Left ventricle myocardium inferior (tissue), 1 donor: ENCODE measurements at places on chromosomes 2 and 18.
A peak's percentile ranks its signal among the peaks of the same experiment; 100 is the strongest.

GRCh38 chr2:17918789-17919188, 40.3 kb downstream of the KCNS3 start:
- DNase-seq = no peak
- no peak overlapping the region for H3K4me3 ChIP-seq
- H3K27ac ChIP-seq = no peak overlapping the region
- H3K36me3 ChIP-seq = no peaks in the 10 kb centered on the region

GRCh38 chr18:74115046-74115445, 32.6 kb downstream of the FBXO15 start:
- H3K27me3 ChIP-seq = peaks cover 8% of the 10 kb centered on the region
- no peak overlapping the region for H3K4me3 ChIP-seq
- DNase-seq = no peak

DNA sequence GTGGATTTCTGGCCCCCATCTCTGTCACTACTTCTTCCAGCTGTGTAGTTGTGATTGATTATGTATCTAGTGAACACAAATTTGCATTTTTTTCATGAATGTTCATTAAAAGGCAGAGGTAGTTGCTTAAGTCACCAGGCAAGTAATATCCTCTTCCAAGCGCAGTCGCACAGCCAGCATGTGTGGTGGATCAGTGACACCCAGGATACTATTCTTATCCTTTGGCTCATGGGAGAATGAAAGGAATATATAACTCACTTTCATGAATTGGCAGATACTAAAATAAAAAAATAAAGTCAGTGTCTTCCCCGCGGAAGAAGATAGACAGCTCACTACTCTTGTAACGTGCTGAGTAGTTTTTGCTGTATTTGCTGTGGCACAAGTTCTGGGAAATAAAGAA, 387.8 kb downstream of the CDH7 start:
- H3K36me3 ChIP-seq = no peaks in the 10 kb centered on the region
- no peak overlapping the region for H3K4me3 ChIP-seq
- peak; percentile 15 for DNase-seq
- no peaks in the 10 kb centered on the region for H3K27me3 ChIP-seq
- H3K27ac ChIP-seq = peak overlapping the region; percentile 9
- no peaks in the 10 kb centered on the region for H3K4me1 ChIP-seq

DNA sequence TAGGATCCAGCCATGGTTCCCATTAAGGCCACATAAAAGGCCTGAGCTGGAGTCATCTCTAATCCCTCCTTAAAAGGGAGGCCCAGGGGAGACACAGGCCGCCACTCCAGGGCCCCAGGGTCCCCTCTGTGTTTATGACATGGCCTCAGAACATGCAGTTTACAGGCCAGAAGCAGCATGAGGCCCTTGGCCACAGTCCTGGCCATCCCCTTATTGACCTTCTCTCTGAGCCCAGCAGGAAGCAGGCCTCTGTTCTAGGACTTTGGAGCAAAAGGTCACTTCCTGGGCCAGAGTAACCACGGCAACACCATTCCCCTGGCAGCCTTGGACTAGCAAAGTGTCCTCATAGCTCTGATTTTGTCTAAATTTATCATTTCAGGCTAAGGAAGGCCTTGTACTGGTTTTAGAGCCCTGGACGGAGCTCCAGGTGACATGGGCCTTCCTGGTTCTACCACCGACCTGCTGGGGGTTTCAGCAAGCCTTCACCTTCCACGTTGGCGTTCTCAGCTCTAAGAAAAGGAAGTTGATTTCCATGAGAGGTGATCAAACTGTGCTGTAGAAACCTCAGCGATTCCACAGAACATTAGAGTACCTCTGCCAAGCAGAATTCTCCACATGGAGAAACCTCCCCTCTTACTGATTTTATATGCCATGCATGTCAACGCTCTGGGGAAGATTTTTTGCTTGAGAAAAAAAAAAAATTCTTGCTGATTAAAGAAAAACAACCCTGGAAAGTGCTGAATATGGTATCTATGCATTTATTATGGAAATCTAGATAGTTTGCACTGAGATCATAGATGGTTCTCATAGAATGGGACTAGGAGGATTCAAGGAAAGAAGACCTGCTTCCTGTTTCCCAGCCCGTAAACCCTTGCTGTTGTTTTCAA, 53.7 kb downstream of the HS1BP3 start:
- H3K27me3 ChIP-seq = no peaks in the 10 kb centered on the region
- H3K4me3 ChIP-seq = no peak overlapping the region
- H3K27ac ChIP-seq = peak overlapping the region; percentile 92
- H3K4me1 ChIP-seq = peaks cover 80% of the 10 kb centered on the region
- peak; percentile 83 for DNase-seq
- no peaks in the 10 kb centered on the region for H3K36me3 ChIP-seq

DNA sequence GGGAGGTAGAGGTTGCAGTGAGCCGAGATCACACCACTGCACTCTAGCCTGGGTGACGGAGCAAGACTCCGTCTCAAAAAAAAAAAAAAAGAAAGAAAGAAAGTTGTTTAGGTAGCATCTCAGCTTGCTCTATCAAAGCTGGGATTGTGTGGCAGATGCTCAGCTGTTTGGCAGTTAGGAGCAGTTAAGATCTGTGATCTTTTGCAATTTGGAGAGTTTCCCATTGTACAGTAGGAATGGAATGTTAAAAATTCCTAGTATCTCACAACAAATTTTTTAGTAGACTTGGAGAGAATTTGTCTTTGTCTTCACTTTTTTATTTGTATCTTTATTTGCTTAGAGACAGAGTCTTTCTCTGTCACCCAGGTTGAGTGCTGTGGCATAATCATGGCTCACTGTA, 122.9 kb upstream of the UNC80 start:
- peaks cover 9% of the 10 kb centered on the region for H3K36me3 ChIP-seq
- no peaks in the 10 kb centered on the region for H3K27me3 ChIP-seq
- H3K27ac ChIP-seq = no peak overlapping the region
- DNase-seq = no peak
- no peaks in the 10 kb centered on the region for H3K4me1 ChIP-seq

- H3K27ac ChIP-seq = peak overlapping the region; percentile 96
- DNase-seq = peak; percentile 61
- peaks cover 100% of the 10 kb centered on the region for H3K4me1 ChIP-seq
Measured at GRCh38 chr2:96260387-96261260, 5.2 kb downstream of the TMEM127 start.

GRCh38 chr2:199756743-199757142, 94.2 kb downstream of the FTCDNL1 start:
- no peaks in the 10 kb centered on the region for H3K36me3 ChIP-seq
- peaks cover 8% of the 10 kb centered on the region for H3K4me1 ChIP-seq
- no peak overlapping the region for H3K4me3 ChIP-seq
- no peak overlapping the region for H3K27ac ChIP-seq

DNA sequence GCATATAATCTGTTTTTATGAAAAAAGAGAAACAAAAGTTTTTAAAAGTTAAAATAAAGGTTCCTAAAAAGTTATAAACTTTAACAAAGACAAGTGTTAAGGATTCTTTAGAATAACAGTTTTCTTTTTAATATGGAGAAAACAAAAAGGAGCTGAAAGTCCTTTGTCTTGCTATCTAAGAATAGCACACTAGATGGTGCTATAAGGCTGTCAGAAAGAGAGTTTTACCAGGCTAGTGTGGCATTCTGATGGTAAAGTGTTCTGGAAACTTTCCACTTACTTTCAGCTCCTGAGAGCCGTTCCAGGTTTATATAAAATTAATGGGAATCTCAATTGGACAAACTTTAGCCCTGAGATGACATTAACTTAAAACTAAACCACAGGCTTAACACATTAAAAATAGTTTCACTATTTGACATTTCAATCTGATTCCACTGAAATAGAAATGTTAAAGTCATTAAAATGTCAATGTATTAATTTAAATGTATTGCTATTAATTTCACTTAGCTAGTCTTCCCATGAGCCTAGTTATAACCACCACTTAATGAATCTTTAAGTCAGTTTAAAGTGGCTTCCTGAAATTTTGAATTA, 3.7 kb downstream of the FBXO48 start:
- H3K27me3 ChIP-seq = no peaks in the 10 kb centered on the region
- no peak overlapping the region for H3K27ac ChIP-seq
- DNase-seq = no peak
- peaks cover 31% of the 10 kb centered on the region for H3K4me1 ChIP-seq
- no peak overlapping the region for H3K4me3 ChIP-seq

GRCh38 chr2:232236200-232236599, 142.4 kb upstream of the ALPP start:
- H3K4me1 ChIP-seq = no peaks in the 10 kb centered on the region
- no peak overlapping the region for H3K27ac ChIP-seq
- no peak overlapping the region for H3K4me3 ChIP-seq
- DNase-seq = no peak
- peaks cover 24% of the 10 kb centered on the region for H3K36me3 ChIP-seq

- DNase-seq = no peak
- H3K27ac ChIP-seq = peak overlapping the region; percentile 95
- H3K4me3 ChIP-seq = no peak overlapping the region
- H3K4me1 ChIP-seq = peaks cover 100% of the 10 kb centered on the region
Measured at GRCh38 chr2:217906798-217907197, 96.0 kb downstream of the TNS1 start.

- H3K27ac ChIP-seq = peak overlapping the region; percentile 97
- peak; percentile 84 for DNase-seq
- H3K36me3 ChIP-seq = no peaks in the 10 kb centered on the region
- no peaks in the 10 kb centered on the region for H3K27me3 ChIP-seq
- peak overlapping the region; percentile 90 for H3K4me3 ChIP-seq
- peaks cover 59% of the 10 kb centered on the region for H3K4me1 ChIP-seq
Measured at GRCh38 chr2:164840930-164841718, 499 bp downstream of the COBLL1 start.

GRCh38 chr2:15302154-15302553, 259.0 kb downstream of the NBAS start:
- peaks cover 73% of the 10 kb centered on the region for H3K36me3 ChIP-seq
- H3K4me1 ChIP-seq = peaks cover 10% of the 10 kb centered on the region
- H3K27me3 ChIP-seq = no peaks in the 10 kb centered on the region
- H3K27ac ChIP-seq = no peak overlapping the region
- H3K4me3 ChIP-seq = no peak overlapping the region
- DNase-seq = no peak

DNA sequence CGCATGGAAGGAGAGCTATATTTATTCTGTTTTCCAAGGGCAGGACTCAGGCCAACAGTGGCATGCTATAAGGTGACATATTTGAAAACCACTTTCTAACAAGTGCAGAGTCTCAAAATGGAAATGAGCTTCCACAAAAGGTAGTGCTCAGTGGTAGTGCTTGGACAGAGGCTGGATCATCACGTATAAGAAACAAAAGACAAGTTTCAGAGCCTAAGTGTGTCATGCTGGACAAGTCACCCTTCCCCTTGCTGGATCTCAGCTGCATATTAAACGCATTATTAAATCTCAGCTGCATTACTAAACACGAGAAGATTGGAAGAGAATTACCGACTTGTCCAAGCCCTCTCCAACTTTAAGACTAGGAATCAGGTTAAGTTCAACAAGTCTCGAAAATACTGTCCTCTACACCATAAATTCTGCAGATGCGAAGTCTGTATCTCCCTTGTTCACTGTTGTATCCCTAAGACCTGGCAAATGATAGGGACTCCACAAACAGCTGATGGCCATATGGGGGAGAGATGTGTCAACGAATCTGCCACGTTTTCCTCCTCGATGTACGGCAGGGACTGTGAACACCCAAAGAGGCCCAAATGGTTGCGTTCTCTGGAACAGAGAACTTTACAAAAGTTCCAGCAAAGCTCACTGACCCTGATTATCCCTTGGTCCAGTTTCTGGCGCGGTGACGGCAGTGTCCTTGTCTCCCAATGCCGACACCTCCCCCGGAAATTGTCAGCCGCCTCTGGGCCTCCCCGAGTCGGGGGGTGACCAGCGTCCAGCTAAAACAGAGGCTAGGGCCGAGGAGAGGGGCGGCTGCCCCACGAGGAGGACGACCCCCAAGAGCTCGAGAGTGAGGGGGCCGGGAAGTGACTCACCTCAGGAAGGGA, 611 bp downstream of the NOL10 start:
- peak overlapping the region; percentile 93 for H3K27ac ChIP-seq
- H3K4me3 ChIP-seq = peak overlapping the region; percentile 91
- H3K4me1 ChIP-seq = peaks cover 53% of the 10 kb centered on the region
- DNase-seq = peak; percentile 20
- H3K36me3 ChIP-seq = no peaks in the 10 kb centered on the region

GRCh38 chr2:12192762-12193161, 446.3 kb downstream of the LPIN1 start:
- peak overlapping the region; percentile 70 for H3K27ac ChIP-seq
- peaks cover 14% of the 10 kb centered on the region for H3K4me1 ChIP-seq
- no peaks in the 10 kb centered on the region for H3K27me3 ChIP-seq
- no peak overlapping the region for H3K4me3 ChIP-seq

GRCh38 chr2:197189426-197190099, 121.0 kb downstream of the ANKRD44 start:
- H3K36me3 ChIP-seq = no peaks in the 10 kb centered on the region
- no peaks in the 10 kb centered on the region for H3K27me3 ChIP-seq
- peaks cover 18% of the 10 kb centered on the region for H3K4me1 ChIP-seq
- no peak overlapping the region for H3K27ac ChIP-seq

DNA sequence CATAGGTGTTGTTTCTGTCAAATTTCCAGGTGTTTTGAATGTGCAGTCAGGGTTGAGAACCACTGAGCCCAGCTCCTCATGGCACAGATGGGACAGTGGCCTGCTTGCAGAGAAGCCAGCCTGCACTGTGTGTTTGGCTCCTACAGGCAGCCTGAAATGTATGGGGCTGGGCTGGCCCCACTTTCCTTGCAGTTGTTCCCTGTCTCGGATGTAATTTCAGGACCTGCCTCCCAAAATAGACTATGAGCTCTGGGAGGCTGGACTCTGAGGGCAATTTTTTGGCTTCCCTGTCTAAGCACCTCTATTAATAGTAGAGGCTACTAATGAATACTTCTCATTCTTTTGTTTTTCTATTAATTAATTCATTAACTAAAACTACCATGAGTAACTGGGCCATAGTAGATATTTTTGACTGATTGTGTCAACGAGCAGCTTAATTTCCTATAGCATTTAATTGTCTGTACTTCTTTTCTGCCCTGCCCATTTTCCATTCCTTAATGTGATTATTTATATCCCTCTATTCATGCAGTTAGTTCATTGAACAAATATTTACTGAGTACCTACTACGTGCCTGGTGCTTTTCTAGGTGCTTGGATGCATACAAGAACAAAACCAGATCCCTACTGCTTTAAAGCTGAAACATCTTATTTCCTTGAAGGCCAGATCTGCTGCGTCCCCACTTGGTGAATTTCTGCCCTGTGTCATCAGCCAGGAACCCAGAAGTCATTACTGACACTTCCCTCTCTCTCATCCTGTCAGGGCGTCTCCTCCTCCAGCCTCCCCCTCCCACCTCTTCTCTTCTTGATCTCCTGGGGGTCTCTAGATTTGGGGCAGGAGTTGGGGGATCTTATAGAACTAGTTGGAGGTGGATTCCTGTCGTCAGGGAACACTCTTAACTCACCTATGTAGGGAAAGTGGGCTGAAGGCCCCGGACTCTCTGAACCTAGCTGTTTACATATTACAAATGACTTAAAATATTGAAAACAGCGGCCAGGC, 16.3 kb downstream of the DYSF start:
- no peak for DNase-seq
- H3K4me3 ChIP-seq = peak overlapping the region; percentile 85
- peaks cover 79% of the 10 kb centered on the region for H3K4me1 ChIP-seq
- H3K27me3 ChIP-seq = no peaks in the 10 kb centered on the region
- H3K36me3 ChIP-seq = peaks cover 4% of the 10 kb centered on the region
- peak overlapping the region; percentile 88 for H3K27ac ChIP-seq

- H3K27me3 ChIP-seq = peaks cover 9% of the 10 kb centered on the region
- H3K4me1 ChIP-seq = no peaks in the 10 kb centered on the region
- no peaks in the 10 kb centered on the region for H3K36me3 ChIP-seq
- H3K4me3 ChIP-seq = no peak overlapping the region
- no peak overlapping the region for H3K27ac ChIP-seq
Measured at GRCh38 chr2:181499231-181499630, 42.0 kb downstream of the ITGA4 start.
